ENCODE measurements at places on chromosomes 12 and 14.
A peak's percentile ranks its signal among the peaks of the same experiment; 100 is the strongest.

DNA sequence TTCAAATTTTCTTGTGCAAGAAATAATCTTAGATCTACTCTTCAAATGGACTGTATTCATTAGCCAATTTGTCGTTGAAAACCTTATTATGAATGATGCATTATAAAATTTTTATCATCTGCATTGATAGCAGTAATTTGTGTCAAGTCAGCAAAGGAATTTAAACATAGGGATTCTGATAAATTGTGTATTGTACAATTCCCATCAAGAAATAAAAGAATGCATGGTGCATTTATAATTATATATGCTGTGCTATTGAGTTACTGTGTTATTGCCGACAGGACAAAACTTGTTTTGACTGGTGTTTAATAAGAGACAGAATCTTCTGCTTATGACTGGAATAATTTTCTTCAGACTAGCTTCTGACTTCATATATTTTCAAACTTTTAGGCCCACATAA lies 3.1 kb upstream of the BCDIN3D start:
- DNase-seq, result no peak

DNA sequence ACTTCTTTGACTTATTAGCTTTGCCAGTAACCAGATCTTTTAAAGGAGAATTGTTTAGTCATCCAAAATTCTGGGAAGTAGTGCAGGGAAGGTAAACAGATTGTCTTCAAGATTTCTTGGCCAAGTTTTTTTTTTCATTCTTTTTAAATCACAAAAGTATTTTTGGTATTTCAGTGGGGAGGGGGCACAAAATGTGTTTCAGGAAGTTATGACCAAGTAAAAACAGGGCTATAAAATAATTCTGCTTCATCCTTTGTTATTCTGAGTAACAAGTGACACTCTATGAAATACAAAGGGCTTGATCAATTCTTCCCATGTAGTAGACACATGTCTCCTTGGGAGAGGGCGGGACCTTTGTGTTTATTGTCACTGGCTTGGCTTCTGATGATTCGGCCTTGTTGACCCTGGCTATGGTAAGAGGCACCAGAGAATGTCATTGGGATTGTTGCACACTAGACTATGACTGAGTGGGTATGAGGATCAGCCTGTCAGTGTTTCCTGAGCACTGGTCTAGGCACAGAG lies 55.4 kb downstream of the SUSD6 start:
- no peak for DNase-seq

GRCh38 chr14:61698206-61698980 lies 3.1 kb downstream of the HIF1A start:
- no peak for DNase-seq

- DNase-seq, result no peak
These were observed 46.0 kb upstream of the DYNC1H1 start for GRCh38 chr14:101918065-101918989.

DNA sequence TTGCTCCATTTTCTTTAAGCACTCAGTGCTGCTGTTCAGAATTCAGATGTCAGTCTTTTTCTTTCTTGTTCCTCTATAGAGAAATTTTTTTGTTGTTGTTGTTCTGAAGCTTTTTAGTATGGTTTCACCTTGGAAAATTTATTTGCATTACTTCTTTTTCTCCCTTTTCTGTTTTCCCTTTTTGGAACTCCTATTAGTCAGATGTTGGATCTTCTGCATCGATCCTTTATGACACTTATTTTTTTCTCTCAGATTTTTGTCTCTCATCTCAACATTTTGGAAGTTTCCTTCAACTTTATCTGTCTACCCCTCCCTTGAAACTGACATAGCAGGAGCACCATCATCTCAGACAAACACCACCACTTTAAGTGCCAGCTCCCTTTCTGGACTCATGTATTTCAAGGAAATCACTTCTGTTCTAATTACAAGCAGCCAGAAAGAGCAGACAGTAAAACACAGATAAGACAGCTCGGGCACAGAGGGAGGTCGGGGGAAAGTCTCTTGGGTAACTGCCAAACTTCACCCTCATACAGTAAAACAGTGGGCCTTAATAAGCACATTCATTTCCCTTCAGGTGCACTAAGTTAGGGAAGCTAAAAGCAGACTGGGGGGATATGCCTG lies 222.7 kb upstream of the PLXNC1 start:
- DNase-seq, result no peak

DNA sequence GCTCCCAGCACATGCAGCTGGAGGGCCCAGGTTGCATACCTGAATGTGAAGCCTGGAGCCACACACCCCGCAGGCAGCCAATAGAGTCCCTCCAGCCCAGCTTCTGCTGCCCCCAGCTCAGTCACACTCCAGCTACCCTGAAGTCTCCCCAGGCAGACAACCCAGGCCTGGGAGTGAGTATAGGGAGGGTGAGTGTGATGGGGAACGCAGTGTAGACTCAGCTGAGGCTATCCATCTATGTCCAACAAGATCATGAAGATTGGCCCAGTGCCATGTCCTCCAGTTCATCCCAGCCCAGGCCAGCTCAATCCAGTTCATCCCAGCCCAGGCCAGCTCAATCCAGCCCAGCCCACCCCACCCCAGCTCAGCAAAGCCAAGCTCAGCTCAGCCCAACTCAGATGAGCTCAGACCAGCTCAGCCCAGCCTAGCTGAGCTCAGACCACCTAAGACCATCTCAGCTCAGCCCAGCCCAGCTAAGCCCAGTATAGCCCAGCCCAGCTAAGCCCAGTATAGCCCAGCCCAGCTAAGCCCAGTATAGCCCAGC lies 330.4 kb downstream of the TMEM121 start:
- peak; percentile 30 for DNase-seq

DNA sequence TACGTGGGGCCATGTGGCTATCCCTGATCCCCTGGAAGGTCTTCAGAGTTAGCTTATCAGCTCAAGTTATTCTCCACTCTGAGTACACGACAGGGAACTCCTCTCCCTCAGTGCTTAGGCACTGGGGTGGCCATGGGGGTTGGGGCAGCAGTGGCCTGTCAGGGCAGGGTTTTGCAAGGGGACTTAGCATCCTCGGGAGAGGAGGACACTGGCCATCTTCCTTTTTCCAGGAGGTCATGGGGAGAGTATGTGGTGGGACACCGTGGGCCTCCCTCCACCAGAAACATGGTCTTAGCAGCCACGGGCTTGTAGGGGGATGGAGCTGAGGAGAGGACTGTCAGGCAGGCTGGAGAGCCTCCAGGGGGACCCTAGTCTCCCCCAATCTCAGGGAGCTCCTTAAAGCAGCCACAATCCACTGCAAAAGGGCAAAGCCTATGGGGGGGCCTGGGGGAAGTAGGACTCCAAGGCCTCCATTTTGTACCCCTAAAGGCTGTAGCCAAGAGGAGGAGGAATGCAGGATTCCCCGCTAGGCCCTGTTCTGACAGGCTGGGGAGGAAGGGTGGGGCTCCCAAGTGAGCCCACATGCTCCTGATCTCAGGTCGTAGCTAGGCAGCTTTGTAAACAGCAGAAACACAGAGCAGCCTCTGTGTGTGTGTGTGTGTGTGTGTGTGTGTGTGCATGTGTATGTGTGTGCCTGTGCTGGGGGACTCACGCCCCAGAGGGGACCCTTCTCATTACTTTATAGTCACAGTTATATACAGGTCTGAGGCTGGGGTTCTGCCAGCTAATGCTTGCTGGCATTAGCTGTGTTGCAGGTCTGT lies 36.6 kb downstream of the KRT80 start:
- no peak for DNase-seq

- no peak for DNase-seq
These were observed 24.7 kb upstream of the TMED10 start for GRCh38 chr14:75201087-75201486.

DNA sequence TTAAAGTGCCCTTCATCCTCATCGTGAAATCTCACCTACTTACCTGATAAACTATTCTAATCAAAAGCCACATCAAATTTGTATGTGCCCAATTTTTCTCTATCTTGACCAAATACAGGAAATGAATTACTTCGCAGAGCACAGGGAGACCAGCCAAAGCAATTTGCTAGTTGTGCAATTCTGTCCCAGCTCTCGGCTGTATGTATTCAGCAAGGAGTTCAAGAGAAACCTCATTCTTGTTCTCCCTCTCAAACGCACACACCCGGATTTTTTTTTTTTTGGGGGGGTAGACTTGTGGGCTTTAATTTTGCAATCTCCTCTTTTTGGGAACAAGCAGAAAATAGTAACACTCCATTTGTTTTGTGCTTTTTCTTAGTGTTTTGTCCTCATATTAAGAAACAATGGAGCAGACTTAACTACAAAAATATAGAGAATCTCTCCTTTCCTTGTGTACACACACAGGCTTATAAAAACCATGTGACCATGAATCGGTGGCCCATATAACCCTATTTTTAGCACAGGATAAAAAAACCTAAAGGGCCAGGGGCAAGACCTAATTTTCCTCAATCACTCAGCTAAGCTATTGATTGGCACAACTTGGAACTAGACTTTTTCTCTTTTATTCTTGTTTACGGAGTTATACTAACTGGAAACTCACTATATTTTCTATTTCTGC lies 64.2 kb downstream of the MBIP start:
- DNase-seq, result no peak

DNA sequence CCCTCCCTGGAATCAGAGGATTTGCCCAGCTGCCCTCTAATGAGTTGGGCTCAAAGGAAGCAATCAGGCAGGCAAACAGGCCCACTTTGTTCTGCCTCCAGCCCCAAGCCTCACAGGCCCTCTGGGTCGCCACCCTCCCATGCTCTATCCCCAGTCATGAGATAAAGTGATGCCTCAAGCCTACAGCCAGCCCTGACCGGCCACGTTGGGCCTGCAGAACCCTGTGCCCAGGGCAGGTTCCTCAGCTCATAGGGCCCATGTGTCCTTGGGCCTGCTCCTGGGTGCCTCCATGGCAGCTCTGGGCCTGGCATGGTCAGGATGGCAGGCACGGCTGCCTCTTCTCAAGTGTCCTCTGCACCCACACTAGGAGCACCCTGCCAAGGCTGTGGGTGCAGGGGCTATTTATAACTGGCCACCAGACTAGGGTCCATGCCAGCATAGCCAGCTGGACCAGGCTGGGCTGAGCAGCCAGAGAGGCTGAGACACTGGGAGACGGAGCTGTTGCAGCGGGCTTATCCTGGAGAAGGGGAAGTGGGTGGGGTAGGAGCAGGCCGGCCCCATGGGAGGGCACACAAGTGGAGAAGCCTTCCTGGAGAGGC lies 20.2 kb downstream of the HDAC7 start:
- DNase-seq, result no peak

DNA sequence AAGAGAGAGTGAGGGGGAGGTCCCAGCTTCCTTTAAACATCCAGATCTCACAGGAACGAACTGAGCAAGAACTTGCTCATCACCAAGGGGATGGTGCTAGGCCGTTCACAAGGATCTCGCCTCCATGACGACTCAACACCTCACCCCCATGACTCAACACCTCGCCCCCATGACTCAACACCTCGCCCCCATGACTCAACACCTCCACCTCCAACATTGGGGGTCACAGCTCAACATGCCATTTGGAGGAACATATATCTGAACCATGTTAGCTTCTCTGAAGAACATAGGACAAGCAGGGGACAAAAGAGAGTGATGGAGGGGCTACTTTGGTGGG lies 66.0 kb upstream of the LHX5 start:
- no peak for DNase-seq

GRCh38 chr12:57462912-57463253 lies 3.3 kb downstream of the GLI1 start:
- no peak for DNase-seq

DNA sequence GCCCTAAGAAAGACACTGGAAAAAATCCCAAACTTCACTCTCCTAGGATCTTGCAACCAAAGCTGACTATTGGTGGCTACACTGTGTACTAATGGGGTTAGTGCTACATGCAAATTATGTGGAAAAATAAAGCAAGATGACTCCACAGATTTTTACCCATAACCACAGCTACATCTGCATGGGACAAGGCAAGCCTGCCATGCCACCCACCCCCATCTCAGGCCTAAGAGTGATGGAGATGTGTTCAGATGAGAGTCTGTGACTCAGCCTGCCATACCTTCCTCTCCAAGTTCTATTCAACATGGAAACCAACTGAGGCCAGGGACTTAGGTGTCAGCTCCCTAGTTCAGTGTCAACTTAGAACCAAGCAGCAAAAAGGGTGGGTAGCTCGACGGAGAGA lies 206.2 kb downstream of the PELI2 start:
- DNase-seq, result no peak

DNA sequence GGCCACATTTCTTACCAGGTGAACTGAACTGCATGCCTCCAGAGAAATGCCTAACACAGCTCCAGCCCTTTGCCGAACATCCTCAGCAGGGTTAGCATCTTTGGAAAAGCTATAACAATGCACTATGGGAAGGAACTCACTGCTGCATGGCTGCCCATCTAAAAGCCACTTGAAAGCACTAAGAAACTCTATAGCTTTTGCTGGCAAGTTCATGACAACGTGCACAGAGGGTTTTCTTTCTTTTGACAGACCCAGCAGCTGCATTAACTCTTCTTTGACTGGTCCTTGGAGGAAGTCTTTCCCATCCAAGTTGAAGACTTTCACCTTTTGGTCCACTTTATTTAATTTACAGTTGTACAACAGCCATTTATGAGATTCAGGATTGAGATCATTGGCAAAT lies 5.3 kb downstream of the TRMT5 start:
- no peak for DNase-seq

DNA sequence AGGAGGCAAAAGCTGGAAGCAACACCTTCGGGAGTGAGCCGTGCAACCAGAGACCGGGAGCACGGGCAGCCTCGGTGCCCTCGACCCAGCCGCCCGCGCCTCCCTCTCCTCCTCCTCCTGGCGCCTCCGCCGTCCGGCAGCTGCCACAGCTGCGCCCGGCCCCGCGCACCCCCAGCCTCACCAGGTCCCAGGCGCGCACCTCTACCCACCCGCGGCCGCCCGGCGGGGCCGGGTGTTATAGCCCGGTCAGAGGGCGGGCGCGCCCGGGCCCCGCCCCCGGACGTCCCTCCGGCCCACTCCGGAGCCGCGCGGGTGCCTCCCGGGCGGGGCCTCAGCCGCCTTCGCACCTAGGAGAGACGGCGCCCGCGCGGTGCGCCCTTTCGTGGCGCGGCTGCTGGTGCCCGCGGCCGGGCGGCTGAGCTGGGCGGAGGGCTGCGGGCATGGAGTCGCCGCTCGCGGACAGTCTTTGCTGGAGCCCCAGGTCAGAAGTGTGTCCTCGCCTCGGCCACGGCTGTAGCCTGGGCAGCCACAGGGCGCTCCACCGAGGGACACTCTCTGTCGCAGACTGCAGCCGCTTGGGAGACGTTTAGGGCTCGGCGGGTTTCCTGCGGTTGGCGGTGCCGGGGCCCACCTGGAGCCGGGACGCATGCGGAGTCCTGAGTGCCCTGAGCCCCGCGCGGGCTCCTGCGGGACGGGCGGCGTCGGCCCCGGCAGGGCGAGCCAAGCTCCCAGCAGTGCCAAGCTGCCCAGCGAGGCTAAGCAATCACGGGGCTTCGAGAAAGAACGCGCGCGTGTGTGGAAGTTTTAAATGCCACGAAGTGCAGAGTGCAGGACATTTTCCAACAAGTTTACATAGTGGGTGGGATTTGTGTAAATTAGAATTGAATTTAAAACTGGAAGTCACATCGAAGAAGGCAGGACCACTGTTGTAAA lies at the start of gene CPM:
Gene CPM (minus strand): TSS at position 211 of the 933 bp plus-strand sequence. CDS start 334 bp downstream, outside the sequence.
- DNase-seq, result peak; percentile 81

DNA sequence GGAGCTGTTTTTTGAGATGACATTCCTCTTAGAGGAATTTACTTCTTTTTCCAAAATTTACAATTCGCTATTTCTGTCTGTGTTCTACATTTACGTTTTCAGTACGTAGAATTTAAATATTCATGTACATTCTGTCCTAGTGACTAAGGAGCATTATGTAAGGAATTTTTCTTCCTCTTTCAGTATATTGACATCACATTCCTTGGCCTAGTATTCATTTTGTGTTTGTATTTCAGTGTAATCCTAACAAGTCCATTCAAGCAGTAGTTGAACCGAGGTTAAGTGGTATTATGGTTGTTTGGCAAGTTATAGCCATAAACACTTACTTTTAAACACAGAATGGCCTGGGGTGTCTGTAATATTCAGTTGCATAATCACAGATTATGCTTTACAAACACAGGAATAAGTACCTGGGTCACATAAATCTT lies 465.2 kb downstream of the PCNX1 start:
- no peak for DNase-seq
